ENCODE measurements at places on chromosomes 13 and 19.
A peak's percentile ranks its signal among the peaks of the same experiment; 100 is the strongest.

DNA sequence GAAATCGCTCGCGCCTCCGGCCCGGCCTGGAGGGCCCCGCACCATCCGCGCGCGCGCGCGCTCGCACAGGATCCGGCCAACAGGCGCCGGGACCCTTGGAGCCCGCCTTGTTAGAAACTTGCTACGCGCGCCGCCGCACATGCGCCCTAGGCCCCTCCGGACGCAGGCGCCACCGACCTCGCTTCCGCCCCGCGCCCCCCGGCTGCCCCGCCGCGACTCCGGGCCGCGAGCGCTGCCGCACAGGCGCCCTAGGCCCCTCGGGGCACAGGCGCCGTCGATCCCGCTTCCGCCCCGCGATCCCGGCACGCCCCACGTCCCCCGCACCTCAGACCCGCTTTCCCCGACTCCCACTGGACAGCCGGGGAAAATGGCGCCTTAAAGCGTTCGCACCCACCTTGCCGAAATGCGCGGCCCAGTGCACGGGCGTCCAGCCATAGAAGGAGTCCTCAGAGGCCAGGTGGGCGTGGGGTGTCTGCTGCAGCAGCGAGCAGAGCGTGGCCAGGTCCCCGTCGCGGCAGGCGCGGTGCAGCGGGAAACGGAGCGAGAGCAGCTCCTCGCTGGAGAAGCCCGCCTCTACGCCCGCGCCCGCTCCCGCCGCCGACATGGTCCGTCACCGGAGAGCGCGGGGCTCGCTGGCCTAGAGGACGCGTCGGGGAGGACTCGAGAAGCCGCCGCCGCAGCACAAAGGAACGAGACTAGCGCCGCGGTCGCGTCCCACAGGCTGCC is 375 bp downstream of the ANKRD10 start:
- H3K4me3 ChIP-seq, result peak overlapping the region; percentile 94
- peaks cover 57% of the 10 kb centered on the region for H3K4me1 ChIP-seq

DNA sequence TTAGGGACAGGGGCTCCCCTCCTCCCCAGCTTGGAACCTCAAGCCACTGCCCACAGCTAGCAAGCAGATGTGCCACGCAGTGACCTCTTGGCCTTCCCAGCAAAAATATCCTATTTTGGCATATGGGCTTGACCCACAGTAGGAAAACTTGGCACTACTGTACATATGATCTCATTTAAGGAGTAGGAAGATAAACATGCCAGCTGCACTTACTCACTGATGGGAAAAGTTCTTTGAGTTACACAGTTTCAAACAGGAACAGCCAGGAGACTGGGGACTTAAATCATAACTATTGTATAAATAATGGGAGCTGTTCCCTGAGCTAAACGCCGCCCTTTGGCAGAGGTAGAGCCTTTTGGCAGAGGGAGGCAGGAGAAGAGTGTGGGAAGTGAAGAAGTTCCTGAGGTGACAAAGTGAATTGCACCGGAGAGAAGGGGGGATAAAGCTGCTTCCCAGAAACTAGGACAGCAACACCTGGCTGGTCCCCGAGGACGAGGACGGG is 6.1 kb downstream of the SACS start:
- no peak overlapping the region for H3K4me3 ChIP-seq
- H3K27me3 ChIP-seq, result peaks cover 18% of the 10 kb centered on the region
- DNase-seq, result no peak
- H3K27ac ChIP-seq, result no peak overlapping the region
- H3K4me1 ChIP-seq, result no peaks in the 10 kb centered on the region

GRCh38 chr13:101307181-101307701 is 109.1 kb downstream of the NALCN start:
- no peak overlapping the region for H3K4me3 ChIP-seq
- no peak for DNase-seq
- H3K27me3 ChIP-seq, result no peaks in the 10 kb centered on the region
- H3K36me3 ChIP-seq, result no peaks in the 10 kb centered on the region
- no peak overlapping the region for H3K27ac ChIP-seq
- no peaks in the 10 kb centered on the region for H3K4me1 ChIP-seq

GRCh38 chr19:53927739-53928138 is 18.7 kb downstream of the CACNG7 start:
- peak; percentile 14 for DNase-seq
- no peaks in the 10 kb centered on the region for H3K36me3 ChIP-seq
- no peak overlapping the region for H3K4me3 ChIP-seq
- no peaks in the 10 kb centered on the region for H3K4me1 ChIP-seq
- H3K27me3 ChIP-seq, result no peaks in the 10 kb centered on the region

DNA sequence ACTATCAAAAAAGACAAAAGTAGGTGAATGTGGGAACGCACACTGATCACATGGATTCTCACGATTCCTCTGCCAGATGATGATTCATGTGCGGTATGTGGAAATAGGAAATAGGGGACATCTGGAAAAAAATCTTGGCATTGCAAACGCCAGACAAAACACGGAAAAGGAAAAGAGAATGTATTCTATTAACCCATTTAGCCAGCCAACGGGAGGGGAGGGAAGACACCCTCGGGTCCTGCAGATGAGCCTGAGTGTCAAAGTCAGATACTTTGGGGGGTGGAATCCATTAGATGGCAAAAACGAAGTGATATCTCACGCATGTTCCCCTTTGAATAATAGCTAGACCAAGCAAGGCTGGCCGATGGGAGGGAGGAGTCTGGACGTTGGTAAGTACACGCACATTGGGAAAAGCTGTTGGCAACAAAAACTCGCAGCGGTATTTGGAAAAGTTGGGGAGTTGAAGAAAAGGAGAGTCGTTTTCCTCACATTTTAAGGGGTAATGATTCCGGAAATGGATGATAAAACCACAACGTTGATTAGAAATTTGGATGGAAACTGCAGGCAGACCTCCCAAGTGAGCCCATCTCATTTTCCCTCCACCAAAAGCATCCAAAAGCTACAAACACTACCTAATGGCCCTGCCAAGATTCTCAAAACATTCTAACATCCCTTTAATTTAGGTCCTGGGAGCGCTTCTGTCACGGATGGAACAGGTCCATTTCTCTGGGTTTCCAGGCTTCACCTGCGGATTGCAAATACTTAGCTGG is 73.6 kb downstream of the COL4A1 start:
- H3K4me3 ChIP-seq, result no peak overlapping the region
- DNase-seq, result no peak
- H3K4me1 ChIP-seq, result no peaks in the 10 kb centered on the region
- peaks cover 15% of the 10 kb centered on the region for H3K27me3 ChIP-seq
- H3K27ac ChIP-seq, result no peak overlapping the region
- no peaks in the 10 kb centered on the region for H3K36me3 ChIP-seq

DNA sequence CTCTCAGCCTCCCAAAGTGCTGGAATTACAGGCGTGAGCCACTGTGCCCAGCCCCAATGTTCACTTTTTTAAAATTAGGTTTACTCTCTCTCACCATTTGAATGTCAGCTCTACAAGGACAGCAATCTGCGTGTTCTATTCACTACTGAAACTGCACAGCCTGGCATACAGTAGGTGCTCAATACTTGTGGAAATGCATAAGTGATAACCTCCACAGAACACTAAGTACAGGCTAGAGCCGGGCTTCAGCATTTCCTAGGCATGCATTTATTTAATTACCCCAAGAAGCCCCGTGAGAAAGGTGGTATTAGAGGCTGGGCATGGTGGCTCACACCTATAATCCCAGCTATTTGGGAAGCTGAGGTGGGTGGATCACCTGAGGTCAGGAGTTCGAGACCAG is 33.1 kb upstream of the TNFAIP8L1 start:
- no peaks in the 10 kb centered on the region for H3K4me1 ChIP-seq
- no peak for DNase-seq
- H3K4me3 ChIP-seq, result no peak overlapping the region
- no peak overlapping the region for H3K27ac ChIP-seq
- H3K27me3 ChIP-seq, result peaks cover 16% of the 10 kb centered on the region

DNA sequence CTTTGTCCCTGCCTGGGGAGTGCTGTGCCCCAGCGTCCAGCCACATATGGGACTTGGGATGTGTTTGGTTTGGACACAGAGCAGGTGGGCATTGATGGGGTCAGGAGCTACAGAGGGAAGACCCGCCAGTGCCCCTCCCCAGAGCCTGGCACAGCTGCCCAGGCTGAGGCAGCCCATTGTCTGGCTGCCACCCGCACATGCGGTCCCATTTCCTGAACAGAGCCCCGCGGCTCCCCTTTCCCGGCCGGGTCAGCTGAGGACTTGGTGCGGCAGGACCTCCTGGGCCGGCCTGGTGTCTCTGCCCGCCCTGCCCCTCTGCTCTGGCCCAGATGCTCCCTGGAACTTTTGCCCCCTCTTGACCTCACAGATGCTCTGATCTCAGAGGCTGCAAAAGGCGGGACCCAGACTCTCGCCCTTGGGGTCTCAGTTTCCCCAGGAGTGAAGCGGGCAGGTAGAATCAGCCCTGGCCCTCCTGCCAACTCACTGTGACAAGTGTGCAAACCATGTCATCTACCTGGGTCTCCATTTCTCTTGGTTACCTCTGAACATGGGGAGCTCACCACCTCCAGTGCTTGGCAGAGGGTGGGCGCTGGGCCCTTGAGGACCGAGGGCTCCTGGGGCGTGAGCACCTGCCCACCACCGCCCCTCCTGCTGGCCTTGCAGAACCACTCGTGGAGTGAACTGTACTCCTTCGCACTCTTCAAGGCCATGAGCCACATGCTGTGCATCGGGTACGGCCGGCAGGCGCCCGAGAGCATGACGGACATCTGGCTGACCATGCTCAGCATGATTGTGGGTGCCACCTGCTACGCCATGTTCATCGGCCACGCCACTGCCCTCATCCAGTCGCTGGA is 17.8 kb downstream of the HCN2 start:
- H3K36me3 ChIP-seq, result peaks cover 2% of the 10 kb centered on the region
- H3K27me3 ChIP-seq, result no peaks in the 10 kb centered on the region
- H3K4me3 ChIP-seq, result no peak overlapping the region
- H3K27ac ChIP-seq, result no peak overlapping the region
- peaks cover 11% of the 10 kb centered on the region for H3K4me1 ChIP-seq

DNA sequence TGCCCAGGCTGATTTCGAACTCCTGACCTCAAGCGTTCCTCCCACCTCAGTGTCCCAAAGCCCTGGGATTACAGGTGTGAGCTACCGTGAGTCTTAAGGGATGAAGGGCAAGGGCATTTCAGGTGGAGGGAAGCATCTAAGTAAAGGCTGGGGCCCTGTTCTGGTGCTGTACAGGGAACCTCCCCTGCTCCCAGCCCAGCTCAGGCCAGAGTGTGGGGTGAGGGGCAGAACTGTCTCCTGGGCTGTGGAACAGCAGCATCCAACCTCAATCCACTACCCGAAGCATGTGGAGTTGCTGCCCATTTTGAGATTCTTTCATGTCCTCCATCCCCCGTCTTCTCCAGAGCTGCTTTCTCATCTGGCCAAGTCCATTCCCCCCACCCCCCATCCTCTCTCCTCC is 105.3 kb downstream of the SIPA1L3 start:
- H3K27me3 ChIP-seq, result no peaks in the 10 kb centered on the region
- DNase-seq, result no peak
- H3K27ac ChIP-seq, result no peak overlapping the region
- H3K4me3 ChIP-seq, result no peak overlapping the region
- no peaks in the 10 kb centered on the region for H3K36me3 ChIP-seq

- H3K27ac ChIP-seq, result no peak overlapping the region
- no peaks in the 10 kb centered on the region for H3K4me1 ChIP-seq
- H3K36me3 ChIP-seq, result peaks cover 10% of the 10 kb centered on the region
- no peaks in the 10 kb centered on the region for H3K27me3 ChIP-seq
These were observed 25.2 kb downstream of the MARK4 start for GRCh38 chr19:45276284-45276687.

DNA sequence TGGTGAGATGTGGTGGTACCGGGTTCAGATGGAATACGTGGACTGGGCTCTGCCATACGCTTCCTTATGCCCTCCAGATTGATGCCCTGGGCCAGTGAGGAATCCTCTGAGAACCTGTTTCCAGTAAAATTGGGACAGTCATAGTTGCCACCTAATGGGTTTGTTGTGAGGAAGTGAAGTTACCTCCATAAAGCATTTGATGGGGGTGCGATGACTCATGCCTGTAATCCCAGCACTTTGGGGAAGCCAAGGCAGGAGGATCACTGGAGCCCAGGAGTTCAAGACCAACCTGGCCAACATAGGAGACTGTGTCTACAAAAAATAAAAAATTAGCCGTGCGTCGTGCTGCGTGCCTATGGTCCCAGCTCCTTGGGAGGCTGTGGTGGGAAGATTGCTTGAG is 4.8 kb downstream of the SNRPA start:
- peak overlapping the region; percentile 85 for H3K27ac ChIP-seq
- no peaks in the 10 kb centered on the region for H3K27me3 ChIP-seq
- H3K4me1 ChIP-seq, result peaks cover 51% of the 10 kb centered on the region
- peak overlapping the region; percentile 65 for H3K4me3 ChIP-seq

DNA sequence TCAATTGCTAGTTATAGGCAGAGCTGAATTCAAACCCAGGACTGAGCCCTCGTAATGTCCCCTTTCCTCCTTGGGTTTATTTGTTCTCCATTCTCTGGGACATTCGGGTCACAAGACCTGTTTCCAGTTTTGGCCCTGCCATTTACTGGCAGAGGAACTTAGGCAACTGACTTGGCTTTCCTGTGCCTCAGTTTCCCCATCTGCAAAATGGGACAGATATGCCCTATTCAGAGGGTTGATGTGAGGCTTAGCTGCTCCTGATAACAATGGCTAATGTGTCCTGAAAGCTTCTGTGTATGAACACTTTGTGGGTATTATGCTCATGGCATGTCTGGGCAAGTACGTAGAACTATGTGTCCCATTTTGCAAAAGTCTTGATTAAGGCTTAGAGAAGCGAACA is 996 bp downstream of the ZNF524 start:
- peaks cover 34% of the 10 kb centered on the region for H3K4me1 ChIP-seq
- H3K36me3 ChIP-seq, result peaks cover 18% of the 10 kb centered on the region
- no peaks in the 10 kb centered on the region for H3K27me3 ChIP-seq
- H3K27ac ChIP-seq, result peak overlapping the region; percentile 90

DNA sequence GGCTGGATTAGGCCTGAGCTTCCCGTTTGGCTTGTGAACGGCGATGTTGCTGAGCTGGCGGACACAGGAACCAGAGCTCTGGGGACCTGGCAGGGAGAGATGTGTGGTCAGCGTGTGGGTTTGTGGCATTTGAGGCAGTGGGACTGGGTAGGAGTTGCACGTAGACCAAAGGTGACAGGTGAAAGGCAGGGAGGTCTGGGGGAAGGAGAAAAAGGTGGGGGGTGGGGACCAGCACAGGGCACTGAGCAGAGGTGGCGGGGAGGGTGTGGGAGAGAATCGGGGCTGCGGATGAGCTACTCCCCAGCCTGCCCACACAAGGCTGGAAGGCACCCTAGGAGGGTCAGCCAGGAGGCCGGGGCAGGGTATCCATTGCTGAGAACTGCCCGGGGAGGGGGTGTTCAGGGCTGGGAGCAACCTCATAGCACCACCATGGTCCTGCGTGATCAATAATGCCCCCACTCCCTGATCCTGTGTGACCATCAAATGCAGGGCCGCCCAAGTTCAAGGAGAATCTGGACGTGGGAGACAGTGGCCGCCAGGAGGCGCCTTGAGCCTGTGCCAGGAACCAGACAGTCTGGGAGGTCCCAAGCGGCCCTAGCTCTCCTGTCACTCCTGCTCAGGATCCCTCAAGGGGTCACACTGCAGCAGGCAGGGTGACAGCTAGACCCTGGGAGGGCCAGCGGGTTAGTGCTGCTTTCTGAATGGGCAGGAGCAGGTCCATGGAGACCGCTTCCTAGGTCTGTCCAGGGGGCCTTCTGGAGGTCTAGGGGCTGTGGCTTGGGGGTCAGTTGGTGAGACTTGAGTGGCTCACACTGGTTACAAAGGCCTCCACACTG is 12.8 kb upstream of the SELENOW start:
- no peak for DNase-seq
- H3K27me3 ChIP-seq, result no peaks in the 10 kb centered on the region
- no peak overlapping the region for H3K4me3 ChIP-seq
- no peaks in the 10 kb centered on the region for H3K36me3 ChIP-seq
- no peak overlapping the region for H3K27ac ChIP-seq
